NCI-H226 (cell line): ENCODE measurements at places on chromosomes 5 and 9.

- DNase-seq: no peak
These were observed 383.4 kb downstream of the ENC1 start for GRCh38 chr5:74257060-74257527.

GRCh38 chr5:119177226-119177625 is 106.3 kb downstream of the DMXL1 start:
- no peak for DNase-seq

GRCh38 chr9:131735238-131736128 is 4.4 kb downstream of the RAPGEF1 start:
- DNase-seq: no peak

- no peak for DNase-seq
These were observed 239.9 kb upstream of the SMARCA2 start for GRCh38 chr9:1775230-1775629.

DNA sequence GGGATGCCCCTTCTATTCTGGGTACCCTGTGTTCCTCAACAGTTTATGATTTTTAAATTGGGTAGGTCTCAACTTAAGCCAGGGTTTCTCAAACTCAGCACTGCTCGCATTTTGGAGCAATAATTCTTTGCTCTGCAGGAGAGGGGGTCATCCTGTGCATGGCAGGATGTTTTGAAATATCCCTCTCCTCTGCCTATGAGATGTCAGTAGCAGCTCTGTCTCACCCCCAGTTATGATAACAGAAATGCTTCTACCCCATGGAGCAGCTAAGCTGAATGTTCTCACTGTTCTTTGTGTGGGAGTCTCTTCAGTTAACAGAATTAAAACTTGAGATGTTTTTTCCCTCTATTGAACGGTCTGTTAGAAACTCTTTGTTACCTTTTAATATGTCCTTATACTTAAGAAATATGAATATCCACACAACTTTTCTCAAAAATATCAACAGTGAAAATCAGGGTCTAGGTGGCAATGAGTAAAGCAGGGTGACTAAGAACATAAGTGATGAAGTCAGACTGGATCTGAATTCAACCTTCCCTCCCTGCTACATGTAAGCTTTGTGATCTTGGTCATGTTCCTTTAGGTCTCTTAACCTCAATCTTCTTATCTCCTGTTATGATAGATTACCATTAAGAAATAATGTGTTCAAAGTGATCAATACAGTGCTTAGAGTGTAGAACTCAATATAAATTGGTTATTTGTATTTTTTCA is 89.0 kb downstream of the CAMK4 start:
- DNase-seq: peak; percentile 53
